Mammary epithelial cell (primary cell): ENCODE measurements at places on chromosomes 4 and X. TPM values are rescaled to one million over a fixed set of nuclear protein-coding genes. Genes with fewer than 3 reads are reported as not detected.

DNA sequence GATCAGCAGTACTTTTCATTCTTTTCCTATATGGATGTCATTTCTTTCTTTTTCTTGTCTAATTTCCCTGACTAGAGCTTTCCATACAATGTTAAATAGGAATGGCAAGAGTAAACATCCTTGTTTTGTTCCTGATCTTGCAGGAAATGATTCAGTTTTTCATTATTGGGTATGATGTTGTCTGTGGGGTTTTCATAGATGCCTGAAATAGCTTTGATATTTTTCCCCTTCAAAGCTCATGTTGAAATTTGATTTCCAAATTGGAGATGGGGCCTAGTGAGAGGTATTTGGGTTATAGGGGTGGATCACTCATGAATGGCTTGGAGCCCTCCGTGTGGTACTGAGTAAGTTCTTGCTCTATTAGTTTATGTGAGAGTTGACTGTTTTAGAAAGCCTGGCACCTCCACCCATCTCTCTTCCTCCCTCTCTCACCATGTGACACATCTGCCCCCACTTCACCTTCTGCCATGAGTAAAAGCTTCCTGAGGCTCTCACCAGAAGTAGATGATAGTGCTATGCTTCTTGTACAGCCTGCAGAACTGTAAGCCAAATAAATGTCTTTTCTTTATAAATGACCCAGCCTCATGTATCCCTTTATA is 22.3 kb upstream of the VSIG1 start:
- peak; percentile 10 for DNase-seq

- no peak for DNase-seq
These were observed 149.9 kb upstream of the PAQR3 start for GRCh38 chr4:79088946-79089691.

Gene XG
- total RNA-seq: 4.5 and 7.2 TPM in 2 replicates

Gene CT45A10
- total RNA-seq: not detected in 2 replicates

DNA sequence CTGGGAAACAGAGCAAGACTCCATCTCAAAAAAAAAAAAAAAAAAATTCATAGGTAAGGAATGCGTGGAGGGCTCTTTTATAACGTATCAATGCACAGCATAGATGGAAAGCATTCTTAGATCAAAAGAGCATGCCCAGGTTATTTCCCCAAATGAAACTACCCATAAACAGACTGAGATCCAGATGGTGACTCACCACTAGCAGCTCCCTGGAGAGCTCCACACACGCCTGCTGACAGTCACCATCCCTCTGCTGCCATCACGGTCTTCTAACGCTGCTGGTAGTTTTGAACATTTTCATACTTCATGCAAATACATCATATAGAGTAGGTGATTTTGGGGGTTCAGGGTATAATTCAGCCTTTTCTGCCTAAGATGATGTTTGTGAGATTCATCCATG is 136.9 kb downstream of the ASMT start:
- DNase-seq: no peak

- DNase-seq: no peak
These were observed 5.8 kb upstream of the CDK16 start for GRCh38 chrX:47212381-47213293.

Gene CABS1
- total RNA-seq: not detected

Gene MXRA5
- 42.3 TPM for total RNA-seq

Gene PGRMC1
- 73.5 TPM for total RNA-seq

- DNase-seq: peak; percentile 31
These were observed 382.0 kb downstream of the RAPGEF2 start for GRCh38 chr4:159484864-159485263.

GRCh38 chr4:37771771-37772170 is 54.7 kb upstream of the PGM2 start:
- no peak for DNase-seq

GRCh38 chr4:46594661-46595060 is 204.7 kb upstream of the GABRA2 start:
- no peak for DNase-seq

- no peak for DNase-seq
These were observed 29.8 kb downstream of the MSN start for GRCh38 chrX:65697211-65697641.

Gene ARFIP1
- total RNA-seq: 42.8 TPM

DNA sequence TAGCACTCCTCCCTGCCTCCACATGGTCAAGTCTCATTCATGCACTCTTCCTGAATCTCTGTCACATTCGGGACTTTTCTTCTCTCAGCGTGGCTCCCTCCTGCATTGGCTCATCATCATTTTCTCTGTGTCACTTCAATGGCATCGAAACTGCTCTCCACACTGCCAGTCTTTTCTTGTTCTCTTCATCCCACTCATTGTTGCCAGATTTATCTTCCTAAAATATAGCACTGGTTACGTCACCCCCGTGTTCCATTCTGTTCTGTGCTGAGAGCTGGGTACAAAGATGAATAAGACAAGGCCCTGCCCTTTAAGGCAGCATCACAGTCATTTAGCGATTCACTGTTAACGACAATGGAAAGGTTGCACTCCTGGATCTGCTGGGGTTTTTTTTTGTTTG is 174.4 kb upstream of the TBC1D9 start:
- no peak for DNase-seq

DNA sequence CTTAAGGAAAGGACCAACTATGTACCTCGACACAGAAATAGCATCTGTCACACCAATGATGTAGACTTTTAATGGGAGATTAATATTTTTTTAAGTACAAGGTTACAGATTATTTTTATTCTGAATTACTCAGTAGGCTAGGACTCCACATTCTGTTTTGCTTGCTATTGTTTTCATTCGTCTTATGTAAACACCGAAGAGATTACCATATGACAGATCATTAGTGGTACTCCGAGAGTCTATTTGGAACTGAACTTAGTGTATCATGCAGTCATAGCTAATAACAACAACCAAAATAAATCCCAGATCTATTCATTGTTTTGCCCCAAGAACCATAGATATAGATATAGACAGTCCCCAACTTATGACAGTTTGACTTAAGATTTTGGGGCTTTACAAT is 139.7 kb upstream of the SPRY1 start:
- DNase-seq: no peak

DNA sequence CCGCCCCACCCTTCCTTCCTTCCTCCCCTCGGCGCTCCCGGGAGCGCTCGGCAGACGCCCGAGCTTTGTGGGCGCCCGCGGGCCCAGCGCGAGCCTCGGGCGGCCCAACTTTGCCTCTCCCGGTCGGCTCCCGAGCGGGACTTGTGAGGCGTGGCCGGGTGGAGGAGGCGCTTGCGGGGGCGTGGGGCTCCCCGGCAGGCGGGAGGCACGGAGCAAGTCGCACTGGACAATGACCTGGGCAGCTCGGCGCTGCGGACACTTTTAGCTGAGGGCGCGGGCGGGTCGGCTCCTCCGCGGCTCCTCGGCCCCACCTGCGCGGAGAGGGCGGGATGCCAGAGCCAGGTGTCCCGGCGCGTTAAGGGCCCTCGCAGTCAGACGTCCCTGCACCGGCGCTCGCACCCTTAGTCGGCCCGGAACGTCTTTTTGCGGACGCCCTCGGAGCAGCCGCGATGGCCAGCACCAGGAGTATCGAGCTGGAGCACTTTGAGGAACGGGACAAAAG is 385 bp downstream of the DCLK2 start:
- DNase-seq: peak; percentile 21

Gene CFAP99
- total RNA-seq: not detected in 2 replicates

- peak; percentile 64 for DNase-seq
These were observed 8.2 kb upstream of the AFF1 start for GRCh38 chr4:86926435-86927086.

Gene CT55
- total RNA-seq: not detected

Gene SPINK2
- total RNA-seq: not detected in 2 replicates

- no peak for DNase-seq
These were observed 908.9 kb upstream of the LCORL start for GRCh38 chr4:18930487-18930886.

DNA sequence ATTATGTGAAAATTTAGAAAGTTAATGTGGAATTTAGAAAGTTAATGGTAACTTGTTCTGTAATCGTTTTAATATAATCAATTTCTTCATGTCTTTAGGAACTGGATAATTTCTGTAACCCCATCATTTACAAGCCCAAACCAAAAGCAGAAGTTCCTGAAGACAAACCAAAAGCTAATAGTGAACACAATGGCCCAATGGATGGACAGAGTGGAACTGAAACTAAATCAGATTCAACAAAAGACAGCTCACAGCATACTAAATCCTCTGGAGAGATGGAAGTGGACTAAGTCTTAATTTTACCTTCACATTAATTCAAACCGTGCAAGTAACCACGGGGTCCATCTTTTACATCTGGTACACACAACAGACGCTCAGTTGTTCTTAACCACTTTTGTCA is 48.1 kb upstream of the PLK4 start:
- no peak for DNase-seq

DNA sequence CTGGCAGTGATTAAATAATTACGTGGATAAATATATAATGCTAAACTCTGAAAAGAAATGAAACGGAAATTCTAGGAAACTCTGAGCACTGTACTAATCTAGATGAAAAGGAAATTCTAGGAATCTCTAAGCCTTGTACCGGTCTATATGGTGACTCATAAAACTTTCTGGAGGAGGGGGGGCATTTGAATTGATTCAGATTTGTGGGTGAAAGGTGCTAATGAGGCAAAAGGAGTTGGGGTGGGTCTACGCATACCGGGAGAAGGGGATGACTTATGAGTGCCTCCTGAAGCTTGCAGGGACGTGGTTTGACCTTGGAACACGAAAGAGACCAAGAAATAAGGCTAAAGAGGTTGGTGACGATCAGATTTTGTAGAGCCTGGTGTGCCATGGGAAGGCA is 151.7 kb upstream of the CASK start:
- no peak for DNase-seq

Gene SMR3B
- total RNA-seq: not detected in 2 replicates

DNA sequence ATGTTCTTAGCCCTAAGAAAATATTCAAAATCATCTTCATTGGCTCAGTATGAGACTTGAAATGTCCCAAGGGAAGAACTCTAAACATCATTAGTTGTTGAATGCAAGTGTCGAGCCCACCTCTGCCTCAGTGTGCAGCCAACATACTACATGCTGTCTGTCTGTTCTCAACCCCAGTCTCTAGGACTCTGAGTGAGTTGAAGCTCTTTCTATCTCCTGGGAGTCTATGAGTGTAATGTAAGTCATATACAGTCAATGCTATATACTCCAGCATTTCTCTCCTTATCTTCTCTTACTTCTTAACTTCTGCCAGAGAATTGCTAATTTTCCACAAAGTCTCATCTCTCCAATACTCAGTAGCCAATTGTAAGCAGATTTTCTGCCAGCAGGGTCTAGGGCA is 61.3 kb downstream of the SPATA18 start:
- no peak for DNase-seq

Gene CXCL5
- not detected in 2 replicates for total RNA-seq

GRCh38 chr4:94334962-94335361 is 7.7 kb downstream of the HPGDS start:
- peak; percentile 14 for DNase-seq

GRCh38 chr4:20883677-20884076 is 183.4 kb downstream of the PACRGL start:
- DNase-seq: no peak

- DNase-seq: no peak
These were observed 77.7 kb downstream of the CC2D2A start for GRCh38 chr4:15547392-15547791.

DNA sequence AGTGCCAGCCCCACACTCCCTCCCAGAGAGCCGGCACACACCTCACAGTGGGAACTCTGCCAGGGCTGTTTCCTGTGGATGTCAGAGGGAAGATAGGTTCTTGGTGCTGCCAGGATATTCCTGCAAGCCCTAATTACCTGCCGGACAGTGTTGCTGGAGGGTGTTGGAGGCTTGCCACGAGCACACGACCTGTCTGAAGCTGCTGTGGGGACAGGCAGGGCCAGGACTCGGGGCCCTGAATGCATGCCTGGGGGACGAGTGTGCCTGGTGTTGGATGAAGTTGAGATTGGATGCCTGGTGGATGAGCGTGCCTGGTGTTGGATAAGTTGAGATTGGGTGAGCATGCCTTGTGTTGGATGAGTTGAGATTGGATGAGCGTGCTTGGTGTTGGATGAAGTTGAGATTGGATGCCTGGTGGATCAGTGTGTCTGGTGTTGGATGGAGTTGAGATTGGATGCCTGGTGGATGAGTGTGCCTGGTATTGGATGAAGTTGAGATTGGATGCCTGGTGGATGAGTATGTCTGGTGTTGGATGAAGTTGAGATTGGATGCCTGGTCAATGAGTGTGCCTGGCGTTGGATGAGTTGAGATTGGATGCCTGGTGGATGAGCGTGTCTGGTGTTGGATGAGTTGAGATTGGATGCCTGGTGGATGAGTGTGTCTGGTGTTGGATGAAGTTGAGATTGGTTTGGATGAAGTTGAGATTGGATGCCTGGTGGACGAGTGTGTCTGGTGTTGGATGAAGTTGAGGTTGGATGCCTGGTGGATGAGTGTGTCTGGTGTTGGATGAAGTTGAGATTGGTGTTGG is 23.2 kb upstream of the UVSSA start:
- DNase-seq: peak; percentile 98

Gene USP17L17
- total RNA-seq: not detected

DNA sequence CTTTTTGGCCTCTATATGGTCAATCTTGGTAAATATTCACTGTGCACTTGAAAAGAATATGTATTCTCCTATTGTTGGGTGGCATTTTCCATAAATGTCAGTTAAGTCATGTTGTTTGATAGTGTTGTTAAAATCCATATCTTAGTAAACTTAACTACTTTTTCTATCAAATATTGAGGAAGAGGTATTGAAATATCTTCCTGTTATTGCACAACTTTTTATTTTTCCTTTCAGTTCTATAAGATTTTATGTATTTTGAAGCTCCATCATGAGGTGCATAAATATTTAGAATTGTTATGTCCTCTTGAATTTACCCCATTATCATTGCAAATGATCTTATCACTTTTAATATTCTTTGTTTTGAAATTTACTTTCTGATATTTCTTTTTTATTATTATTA is 3.4 kb downstream of the GK2 start:
- DNase-seq: no peak

DNA sequence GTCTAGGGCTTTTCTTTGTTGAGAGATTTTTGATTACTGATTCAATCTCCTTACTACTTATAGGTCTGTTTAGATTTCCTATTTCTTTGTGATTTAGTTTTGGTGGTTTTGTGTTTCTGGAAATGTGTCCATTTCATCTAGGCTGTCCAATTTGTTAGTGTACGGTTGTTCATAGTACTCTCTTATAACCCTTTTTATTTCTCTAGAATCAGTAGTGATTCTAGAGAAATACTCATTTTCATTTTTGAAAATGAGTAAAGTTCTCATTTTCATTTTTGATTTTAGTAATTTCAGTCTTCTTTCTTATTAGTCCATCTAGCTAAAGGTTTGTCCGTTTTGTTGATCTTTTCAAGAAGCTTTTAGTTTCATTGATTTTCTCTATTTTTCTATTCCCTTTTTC is 7.5 kb downstream of the IL13RA1 start:
- DNase-seq: no peak

DNA sequence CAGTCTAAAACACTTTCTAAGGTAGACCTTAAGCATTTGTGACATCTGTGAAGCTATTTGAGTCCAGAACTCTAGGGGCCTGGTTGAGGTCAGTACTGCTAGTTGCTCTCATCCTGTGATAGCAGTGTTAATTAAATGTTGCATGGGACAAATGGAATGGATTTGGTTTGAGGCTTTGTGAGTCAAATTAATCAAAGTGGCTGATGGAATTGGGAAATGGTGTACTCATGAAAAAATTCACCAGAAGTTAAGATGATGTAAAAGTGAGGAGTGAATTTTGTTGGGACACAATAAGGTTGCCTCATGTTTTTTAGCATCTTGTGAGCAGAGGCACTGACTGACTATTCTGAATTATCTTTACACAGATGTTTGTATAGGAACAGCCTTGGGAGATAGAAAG is 99.2 kb upstream of the ARSJ start:
- no peak for DNase-seq
